ENCODE measurements at places on chromosomes 2 and 18.

- no peak for DNase-seq
Measured at GRCh38 chr2:230794497-230794896, 70.2 kb upstream of the ITM2C start.

DNA sequence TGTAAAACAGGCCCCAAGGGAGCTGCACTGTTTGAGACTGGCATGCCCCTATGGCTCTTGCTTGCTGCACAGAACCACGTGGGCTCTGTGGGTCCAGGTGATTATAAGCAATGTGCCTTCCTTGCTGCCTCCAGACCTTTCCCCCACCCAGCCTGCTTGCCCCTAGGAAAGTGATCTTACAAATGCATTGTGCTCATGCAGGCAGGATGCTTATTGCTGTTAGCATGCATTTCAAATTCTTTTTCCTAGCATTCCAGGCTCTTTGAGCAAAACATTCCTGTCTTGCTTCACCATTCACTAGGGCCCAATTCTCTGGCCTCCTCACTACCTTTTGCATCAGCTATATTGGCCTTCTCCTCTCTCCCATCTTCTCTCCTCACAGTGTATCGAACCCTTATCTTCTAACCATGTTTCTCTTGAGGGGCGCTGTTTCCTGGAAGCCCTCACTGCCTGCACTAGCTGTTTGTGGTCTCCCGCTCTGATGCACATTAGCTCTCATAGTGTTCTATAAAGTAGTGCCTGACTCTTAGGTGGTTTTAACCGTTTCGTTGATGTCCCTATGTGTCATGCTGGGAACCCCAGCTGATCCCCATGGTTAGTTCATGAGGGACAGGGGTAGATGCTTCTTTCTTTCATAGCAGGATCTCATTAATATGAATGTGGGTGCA lies 152.9 kb upstream of the EPAS1 start:
- DNase-seq, result no peak

GRCh38 chr2:37090019-37090477 lies 5.7 kb downstream of the GPATCH11 start:
- DNase-seq, result no peak

GRCh38 chr2:47796090-47796697 lies 13.2 kb downstream of the MSH6 start:
- DNase-seq, result no peak

GRCh38 chr2:132521341-132521740 lies 104.7 kb downstream of the GPR39 start:
- no peak for DNase-seq

DNA sequence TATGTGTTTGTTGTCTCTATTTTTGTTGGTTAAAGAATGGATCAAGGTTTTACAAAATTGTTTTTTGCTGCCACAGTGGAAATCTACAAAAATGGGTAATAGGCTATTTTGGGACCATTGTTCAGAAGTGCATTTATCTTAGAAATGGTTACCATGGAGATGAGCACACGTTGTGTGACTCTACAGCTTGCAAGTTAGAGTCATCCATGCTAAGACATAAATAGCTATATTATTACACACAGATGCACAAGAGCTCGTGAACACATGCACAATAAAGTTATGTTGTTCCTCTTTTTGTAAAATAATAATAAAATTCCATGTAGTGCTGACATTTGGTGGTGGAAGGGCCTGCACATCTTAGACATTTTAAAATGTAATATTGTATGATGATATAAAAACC lies 15.5 kb upstream of the DUSP19 start:
- DNase-seq, result no peak

DNA sequence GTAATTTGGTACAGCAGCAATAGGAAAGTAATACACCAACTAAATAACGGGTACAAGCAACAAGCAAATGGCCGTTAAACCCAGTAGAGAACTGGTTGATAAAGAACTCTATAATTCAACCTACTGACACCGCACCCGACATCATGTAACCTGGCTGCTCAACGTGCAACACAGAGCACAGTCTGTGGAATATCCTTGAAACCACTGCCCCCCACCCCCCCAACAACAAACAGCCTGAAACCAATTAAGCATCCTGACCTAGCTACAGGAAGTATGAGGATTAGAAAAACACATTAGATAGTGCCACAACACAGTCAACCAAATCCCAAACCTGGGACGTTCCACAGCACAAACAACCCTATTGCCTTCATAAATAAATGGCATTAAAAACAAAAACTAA lies 23.5 kb downstream of the HDLBP start:
- no peak for DNase-seq

- no peak for DNase-seq
Measured at GRCh38 chr2:215833531-215834162, 179.7 kb downstream of the MREG start.

DNA sequence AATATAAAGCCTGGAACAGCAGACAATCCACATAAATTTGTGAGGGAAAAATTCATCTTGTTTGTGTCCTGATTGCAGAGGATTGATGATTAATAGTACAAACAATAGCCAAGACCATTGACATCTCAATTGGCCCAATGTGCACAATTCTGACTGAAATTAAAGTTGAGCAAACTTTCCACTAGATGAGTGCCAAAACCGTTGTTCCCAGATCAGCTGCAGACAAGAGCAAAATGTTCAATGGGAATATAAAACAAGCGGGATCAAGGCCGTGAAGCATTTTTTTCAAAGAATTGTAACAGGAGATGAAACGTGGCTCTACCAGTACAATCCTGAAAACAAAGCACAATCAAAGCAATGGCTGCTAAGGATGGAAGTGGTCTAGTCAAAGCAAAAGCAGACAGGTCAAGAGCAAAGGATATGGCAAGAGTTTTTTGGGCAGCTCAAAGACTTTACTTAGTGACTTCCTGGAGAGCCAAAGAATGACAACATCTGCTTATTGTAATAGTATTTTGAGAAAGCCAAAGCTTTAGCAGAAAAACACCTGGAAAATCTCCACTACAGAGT lies 55.9 kb upstream of the KIF5C start:
- DNase-seq, result no peak

Measured in neural crest cell (in vitro differentiated cells).